ENCODE measurements at places on chromosomes 16 and 17. TPM values are rescaled to one million over a fixed set of nuclear protein-coding genes. Genes with fewer than 3 reads are reported as not detected.

DNA sequence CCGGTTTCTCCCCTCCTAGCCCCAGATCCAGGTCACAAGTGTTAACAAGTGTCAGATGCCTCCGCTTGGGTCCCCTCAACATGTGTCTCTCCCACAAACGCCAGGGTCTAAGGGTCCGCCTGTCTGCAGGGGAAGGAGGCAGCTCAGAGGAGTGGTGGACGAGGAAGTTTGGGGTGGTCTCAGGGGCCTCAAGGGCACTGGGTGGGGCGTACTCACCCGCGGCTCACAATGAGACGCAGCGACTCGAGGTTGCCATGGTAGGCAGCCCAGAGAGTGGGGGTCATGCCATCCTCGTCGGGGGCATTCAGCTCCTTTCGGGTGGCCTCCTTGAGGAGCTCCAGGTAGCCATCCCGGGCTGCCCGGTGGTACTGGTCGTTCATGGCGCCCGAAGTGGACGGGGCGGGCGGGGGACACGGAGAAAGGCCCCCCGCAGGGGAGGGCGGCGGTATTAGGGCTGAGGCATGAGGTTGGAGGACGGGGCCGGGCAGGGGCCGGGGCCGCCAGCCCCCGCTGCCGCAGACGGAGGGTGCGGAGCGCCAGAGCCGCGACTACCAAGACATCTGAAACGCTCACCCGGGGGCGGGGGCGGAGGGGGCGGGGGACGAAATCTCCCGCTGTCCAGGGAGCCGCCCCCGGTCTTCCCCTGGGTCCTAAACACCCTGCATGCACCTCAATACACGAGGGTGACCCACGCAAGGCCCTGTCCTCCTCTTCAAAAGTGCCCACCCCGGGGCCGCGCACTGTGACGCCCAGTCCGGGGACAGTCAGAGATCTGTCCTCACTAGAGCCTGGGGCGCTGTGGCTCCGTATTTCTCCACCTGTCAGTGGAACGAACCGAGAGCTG lies at the start of gene USH1G:
USH1G (minus strand) TSS at position 562 of the 844 bp plus-strand sequence; CDS start at position 380, 182 bp downstream.
- H3K4me3 ChIP-seq, result no peak within 1 kb of the TSS
- H3K4me1 ChIP-seq, result peaks cover 7% of the 10 kb centered on the region
- DNase-seq, result no peak
- H3K27me3 ChIP-seq, result peaks cover 37% of the 10 kb centered on the region
- H3K27ac ChIP-seq, result no peak within 1 kb of the TSS

GRCh38 chr16:14509675-14510132 lies 120.4 kb downstream of the PARN start:
- no peak for DNase-seq
- H3K27me3 ChIP-seq, result no peaks in the 10 kb centered on the region
- H3K27ac ChIP-seq, result no peak overlapping the region

- peak overlapping the region; percentile 60 for H3K4me3 ChIP-seq
- no peaks in the 10 kb centered on the region for H3K27me3 ChIP-seq
- H3K4me1 ChIP-seq, result peaks cover 58% of the 10 kb centered on the region
- H3K36me3 ChIP-seq, result peaks cover 22% of the 10 kb centered on the region
- peak overlapping the region; percentile 97 for H3K27ac ChIP-seq
Measured at GRCh38 chr16:11781773-11782172, 15.3 kb downstream of the ZC3H7A start.

- DNase-seq, result peak; percentile 51
- H3K4me3 ChIP-seq, result no peak overlapping the region
- H3K4me1 ChIP-seq, result peaks cover 15% of the 10 kb centered on the region
- H3K36me3 ChIP-seq, result peaks cover 25% of the 10 kb centered on the region
- no peak overlapping the region for H3K27ac ChIP-seq
Measured at GRCh38 chr17:82909322-82909904, 69.6 kb upstream of the ZNF750 start.

GRCh38 chr16:86679490-86679889 lies 101.1 kb downstream of the FOXL1 start:
- DNase-seq, result no peak
- H3K4me3 ChIP-seq, result no peak overlapping the region
- H3K4me1 ChIP-seq, result no peaks in the 10 kb centered on the region
- H3K27ac ChIP-seq, result no peak overlapping the region
- peaks cover 16% of the 10 kb centered on the region for H3K27me3 ChIP-seq

DNA sequence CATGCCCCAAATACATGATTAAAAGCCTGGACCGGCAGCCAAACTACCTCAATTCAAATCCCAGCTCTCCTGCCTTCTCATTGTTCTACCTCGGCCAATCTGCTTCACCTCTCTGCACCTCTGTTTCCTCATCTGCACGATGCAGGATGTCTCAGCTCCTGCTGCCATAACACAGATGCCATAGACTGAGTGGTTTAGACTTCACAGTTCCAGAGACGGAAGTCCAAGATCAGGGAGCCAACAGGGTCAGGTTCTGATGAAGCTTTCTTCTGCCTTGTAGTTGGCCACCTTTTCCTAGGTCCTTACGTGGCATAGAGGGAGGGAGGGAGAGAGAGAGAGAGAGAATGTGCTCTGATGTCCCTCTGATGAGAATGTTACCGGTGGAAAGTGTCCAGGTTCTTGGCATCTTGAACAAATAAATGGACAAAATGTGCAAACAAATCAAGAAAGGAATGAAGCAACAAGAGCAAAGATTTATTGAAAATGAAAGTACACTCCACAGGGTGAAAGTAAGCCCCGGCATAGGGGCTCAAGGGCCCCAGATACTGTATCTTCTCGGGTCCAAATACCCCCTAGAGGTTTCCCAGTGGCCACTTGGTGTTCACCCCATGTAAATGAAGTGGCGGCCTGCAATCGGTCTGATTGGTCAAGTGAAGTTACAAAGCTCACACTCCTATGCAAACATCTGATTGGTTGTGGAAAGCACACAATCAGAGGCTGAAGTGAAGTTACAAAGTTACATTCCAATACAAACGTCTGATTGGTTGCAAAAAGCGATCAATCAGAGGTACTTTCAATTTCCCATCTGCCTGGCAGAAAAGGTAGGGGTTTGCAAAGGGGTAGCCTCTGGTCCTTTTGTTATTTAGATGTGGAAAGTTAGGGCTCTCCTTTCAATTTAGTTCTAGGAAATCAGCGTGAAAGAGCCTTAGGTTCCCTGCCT lies 43.3 kb upstream of the ZCCHC14 start:
- no peak for DNase-seq
- no peaks in the 10 kb centered on the region for H3K36me3 ChIP-seq
- no peak overlapping the region for H3K4me3 ChIP-seq
- H3K27ac ChIP-seq, result no peak overlapping the region
- peaks cover 34% of the 10 kb centered on the region for H3K27me3 ChIP-seq

GRCh38 chr16:66291833-66292232 lies 74.7 kb upstream of the CDH5 start:
- H3K27ac ChIP-seq, result no peak overlapping the region
- no peak for DNase-seq
- no peaks in the 10 kb centered on the region for H3K27me3 ChIP-seq
- no peak overlapping the region for H3K4me3 ChIP-seq
- no peaks in the 10 kb centered on the region for H3K4me1 ChIP-seq

GJD3 gene
- not detected for total RNA-seq

PTGES3L gene
- 0.90 TPM for total RNA-seq

ZFP3 gene
- total RNA-seq, result 2.8 TPM

PMP22 gene
- not detected for total RNA-seq

CCL5 gene
- 50.4 TPM for total RNA-seq

AIPL1 gene
- not detected for total RNA-seq

Data from activated CD4-positive, alpha-beta T cell treated with anti-CD3 and anti-CD28 coated beads for 36 hours (primary cell).